ENCODE measurements at places on chromosomes 4 and X.

- no peak for DNase-seq
Observed at GRCh38 chrX:11864171-11864570, 106.1 kb downstream of the MSL3 start.

DNA sequence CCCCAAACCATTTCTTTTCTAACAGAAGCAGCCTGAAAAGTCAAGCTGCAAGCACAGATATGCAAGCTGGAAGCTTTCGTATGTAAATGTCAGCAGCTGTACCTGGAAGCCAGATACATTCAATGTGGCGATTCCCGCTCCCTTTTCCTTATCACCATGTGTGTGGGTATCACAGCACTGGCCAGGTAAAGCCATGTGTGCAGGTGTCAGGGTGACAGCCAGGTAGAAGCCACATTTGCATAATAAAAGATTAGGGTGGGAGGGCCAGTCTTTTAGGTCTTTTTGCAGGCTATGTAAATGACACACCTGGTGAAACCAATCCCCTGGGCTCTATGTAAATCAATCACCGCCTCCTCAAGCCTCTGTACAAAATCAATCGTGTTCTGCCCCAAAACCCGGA is 50.1 kb downstream of the RXFP1 start:
- no peak for DNase-seq

- no peak for DNase-seq
Observed at GRCh38 chr4:88097781-88098180, 60.7 kb downstream of the ABCG2 start.

DNA sequence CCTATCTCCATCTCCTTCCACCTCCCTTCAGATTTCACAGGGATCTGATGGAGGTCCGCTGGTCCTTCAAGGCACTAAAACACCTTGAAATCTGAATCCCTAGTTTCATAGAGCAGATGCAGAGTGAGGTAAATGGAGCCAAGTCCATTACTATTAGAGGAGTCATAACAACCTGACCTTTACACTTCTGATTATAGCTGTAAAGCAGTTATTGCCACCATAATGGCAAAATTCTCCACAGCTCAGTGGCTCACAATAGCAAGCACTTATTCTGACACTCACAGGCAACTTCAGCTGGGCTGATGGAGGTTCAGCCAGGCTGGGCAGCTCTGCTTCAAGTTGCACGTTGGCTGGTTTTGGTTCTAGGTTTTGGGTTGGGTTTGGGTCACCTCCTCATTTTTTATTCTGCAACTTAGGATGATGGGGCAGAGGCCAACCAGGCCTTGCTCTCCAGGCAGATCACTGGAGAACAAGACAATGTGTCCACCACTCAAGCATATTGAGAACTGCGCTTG is 51.4 kb upstream of the LRAT start:
- no peak for DNase-seq

- peak; percentile 15 for DNase-seq
Observed at GRCh38 chrX:109485470-109486340, 3.8 kb upstream of the GUCY2F start.

GRCh38 chr4:104829761-104830160 is 316.9 kb upstream of the TET2 start:
- DNase-seq, result no peak

GRCh38 chrX:39688576-39689375 is 409.0 kb downstream of the BCOR start:
- no peak for DNase-seq

DNA sequence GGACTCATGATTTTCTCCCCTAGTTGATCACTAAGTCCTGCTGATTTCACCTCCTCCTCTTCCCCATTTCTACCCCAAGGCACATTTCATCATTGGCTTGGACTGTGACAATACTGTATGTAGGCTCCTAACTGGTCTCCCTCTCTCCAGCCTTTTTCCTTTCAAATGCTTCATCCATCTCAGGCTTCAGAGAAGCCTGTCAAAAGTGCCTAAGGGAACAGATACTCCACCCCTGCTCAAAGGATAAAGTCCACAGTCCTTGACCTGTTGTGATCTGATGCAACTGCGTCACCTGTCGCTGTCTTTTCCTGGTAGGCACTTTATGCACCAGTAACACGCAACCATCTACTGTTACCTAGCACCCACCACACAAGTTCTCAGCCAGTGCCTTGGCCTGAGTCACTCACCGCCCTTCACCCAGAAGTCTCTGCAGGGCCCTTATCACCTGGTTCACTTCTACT is 12.8 kb downstream of the SCARB2 start:
- DNase-seq, result no peak

- no peak for DNase-seq
Observed at GRCh38 chrX:68917799-68918198, 89.0 kb downstream of the EFNB1 start.

GRCh38 chr4:124189545-124189944 is 523.0 kb downstream of the ANKRD50 start:
- DNase-seq, result no peak

GRCh38 chr4:39825741-39826231 is 127.8 kb downstream of the UBE2K start:
- DNase-seq, result no peak

DNA sequence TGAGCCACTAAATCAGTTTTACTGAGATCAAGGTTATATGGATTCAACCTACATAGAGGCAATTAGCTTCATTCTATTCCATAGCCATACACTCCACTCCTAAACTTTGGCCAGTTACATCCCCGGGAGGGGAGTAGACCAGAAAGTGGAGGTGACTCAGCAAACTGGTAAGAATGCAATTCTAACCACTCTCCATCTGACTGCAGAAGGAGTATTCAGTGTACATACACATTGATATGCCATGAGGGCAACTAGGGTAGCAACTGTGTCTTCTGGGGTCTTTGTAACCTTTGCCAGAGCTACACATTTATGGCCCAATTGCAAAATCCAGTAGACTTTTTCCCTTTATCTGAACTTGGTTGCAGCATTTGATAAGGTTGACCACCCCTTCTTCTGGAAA is 7.6 kb downstream of the SLC25A43 start:
- no peak for DNase-seq

GRCh38 chr4:39526765-39527295 is 409 bp downstream of the UGDH start:
- no peak for DNase-seq

DNA sequence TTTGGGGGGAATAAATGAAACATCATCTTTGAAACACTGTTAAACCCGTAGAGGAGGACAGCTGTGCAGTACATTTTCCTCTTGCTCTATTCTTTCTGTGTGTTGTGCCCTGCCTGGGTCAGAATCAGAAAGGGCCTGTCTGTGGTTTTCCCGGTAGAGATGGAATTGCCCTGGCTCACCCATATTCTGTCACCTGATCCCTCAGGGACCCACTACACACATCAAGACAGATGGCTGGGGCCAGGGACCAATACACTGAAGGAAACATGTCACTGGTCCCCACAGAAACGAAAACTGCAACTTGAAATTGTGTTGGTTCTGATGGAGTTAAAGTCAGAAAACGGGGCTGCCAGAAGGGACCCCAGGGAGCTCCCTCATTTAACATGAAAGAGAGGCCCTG is 114.9 kb downstream of the ZNF827 start:
- DNase-seq, result no peak

DNA sequence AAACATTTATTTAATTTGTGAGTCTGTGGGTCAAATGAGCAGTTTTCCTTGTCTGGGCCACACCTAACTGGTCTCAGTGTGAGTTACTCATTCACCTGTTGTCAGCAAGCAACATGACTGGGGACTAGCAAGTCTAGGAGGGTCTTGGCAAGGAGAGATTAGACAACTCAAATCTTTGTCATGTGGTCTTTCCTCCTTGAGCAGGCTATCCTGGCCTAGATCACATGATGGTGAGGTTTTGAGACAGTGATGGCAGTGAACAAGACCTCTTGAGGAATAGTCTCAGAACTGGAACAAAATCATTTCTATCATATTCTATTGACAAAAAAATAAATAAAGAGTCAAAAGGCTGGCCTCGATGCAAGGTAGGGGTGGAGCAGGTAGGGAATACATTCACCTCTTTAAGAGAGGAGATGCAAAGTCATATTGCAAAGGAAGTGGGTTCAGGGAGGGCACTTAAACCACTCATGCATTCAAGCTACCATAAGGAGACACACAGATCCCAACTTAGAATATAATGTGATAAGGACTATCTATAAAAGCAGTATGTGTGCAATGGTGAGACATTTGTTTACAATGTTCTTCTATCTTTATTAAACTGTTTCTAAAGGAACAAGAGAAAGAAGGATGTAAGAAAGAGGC is 135.7 kb downstream of the ZNF330 start:
- DNase-seq, result no peak

DNA sequence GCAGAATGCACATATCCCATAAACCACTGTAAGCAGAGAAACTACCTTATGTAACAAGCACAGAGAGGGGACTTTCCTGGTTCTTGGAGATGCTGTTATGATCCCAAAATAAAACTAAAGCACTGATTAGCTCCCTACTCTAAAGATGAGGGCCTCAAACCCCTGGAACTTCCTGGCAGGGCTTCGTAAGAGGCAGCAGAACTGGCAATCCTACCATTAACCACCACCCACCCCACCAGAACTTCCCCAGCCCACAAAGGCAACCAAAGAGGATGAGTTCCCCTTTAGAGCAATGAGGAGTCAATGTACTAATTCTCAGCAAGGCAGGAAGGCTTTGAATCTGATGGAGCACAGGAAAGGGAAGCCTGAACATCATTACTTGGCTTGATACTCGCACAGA is 436.5 kb upstream of the FRG1 start:
- DNase-seq, result no peak

GRCh38 chrX:150694738-150695410 is 1.7 kb downstream of the MTMR1 start:
- DNase-seq, result no peak

DNA sequence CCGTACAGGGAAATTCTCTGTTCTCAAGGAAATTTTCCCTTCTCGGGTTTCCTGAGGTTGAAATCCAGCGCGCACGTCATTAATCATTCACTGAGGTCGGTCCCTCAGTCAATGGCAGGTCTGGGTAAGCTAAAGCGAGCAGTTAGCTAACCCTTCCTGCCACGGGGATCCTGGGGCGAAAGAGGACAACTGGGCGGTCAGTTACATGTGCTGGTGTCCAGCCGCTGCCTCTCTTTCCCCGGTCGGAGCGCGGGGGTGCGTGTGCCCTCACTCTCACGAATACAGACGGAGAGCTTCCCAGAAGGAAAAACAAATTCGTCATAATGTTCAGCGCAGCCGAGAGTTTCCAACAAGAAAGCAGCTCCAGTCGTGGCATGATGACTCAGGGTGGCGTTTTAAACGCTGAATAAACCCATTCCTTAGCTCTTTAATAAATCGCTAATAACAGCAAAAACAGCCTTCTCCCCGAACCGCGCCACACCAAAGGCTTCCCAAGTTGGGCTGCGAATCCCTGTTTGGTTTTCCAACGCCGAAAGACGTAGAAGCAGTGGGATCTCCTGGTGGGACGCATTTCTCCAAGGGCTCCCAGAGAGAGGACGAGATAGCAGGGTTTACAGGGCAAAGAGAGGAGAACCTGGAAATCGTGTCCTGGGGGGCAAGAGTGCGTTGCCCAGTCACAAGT is 752 bp upstream of the FGF5 start:
- no peak for DNase-seq

GRCh38 chr4:93777081-93777460 is 51.5 kb upstream of the ATOH1 start:
- no peak for DNase-seq

GRCh38 chrX:54067766-54068165 is 23.5 kb upstream of the PHF8 start:
- no peak for DNase-seq

- no peak for DNase-seq
Observed at GRCh38 chr4:66071911-66072310, 401.6 kb upstream of the EPHA5 start.

DNA sequence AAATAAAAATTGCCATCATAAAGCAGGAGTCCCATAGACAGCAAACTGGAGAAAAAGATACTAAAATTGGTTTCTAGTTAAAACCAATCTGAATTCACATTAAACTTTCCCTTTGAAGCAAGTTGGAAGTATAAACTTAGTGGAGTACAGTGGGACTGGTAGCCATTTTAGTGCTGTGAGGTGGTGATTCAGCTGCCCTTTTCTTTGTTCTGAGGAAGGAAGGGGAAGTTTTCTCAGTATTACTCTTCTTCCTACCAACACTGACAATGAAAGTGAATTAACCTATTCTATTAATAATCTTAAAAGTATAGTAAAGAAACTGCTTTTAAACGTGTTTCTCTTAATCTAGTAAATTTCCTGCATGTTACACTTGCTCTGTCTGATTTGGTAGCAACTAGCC is 36.7 kb downstream of the SLC9A6 start:
- DNase-seq, result no peak

DNA sequence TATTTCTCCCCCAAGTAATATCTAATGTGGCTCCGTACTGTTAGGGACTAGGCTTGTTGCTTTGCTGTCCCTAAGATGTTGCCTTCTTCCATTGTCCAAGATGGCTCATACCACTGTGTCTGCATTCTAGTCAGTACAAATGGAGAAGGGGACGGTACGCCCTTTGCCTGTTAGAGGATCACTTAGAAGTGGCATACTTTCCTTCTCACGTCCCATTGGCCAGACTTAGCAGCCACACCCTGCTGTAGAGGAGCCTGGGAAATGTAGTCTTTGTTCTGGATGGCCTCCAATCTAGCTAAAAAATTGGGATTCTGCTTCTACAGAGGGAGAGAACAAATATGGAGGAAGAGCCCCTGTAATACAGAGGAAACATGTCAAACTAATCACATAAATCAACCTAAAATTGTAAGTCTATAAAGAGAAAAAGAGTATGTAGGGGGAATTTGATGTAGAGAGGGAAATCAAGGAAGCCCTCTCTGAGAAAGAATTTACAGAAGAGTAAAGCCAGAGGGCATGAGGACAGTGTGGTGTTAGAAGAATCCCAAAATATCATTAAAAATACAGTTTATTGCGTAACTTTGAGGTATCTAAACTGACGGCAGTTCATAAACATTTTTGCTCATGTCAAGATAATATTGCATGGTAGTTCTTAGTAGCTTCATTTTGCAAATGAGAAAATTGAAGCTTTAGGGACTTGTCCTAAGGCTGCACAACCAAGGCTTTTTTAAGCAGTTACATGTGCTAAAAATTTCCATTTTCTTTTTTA is 15.1 kb downstream of the PRIMPOL start:
- no peak for DNase-seq

GRCh38 chr4:52948057-52948423 is 85.9 kb downstream of the RASL11B start:
- DNase-seq, result no peak

DNA sequence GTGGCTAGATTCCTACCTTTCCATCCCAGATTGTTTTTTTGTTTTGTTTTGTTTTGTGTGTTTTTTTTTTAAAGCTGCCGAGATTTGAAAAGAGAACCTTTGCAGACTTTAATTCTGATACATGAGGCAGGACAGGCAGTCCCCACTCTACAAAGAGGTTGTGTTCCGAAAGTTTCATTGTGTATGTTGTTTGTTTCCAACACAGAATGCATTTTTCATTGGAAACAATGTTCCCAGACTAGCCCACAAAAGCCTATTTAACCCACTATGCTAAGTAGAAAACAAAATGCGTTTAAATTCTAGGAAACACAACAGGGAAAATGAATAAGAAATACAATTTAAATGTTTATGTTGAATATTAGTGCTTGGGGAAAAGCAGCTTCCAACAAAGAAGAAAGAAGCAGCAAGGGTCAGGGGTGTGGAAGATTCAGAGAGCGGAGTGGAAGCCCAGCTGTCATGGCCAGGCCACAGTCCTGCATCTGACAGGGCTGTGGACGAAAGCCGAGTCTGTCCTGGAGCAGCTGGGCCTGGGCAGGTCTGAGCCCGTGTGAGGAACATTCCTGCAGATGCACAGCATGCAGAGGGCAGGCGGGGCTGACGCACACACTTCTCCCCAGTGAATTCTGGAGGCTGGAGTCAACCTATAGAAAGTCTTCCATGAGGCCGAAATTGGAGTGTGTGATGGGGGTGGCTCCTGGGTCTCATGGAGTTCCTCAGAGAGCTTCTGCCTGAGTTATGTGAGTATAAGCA is 12.4 kb upstream of the SETD7 start:
- DNase-seq, result no peak
